ENCODE measurements at places on chromosomes 1 and 21. TPM values are rescaled to one million over a fixed set of nuclear protein-coding genes. Genes with fewer than 3 reads are reported as not detected.

GRCh38 chr1:179053486-179053885 lies 27.8 kb downstream of the FAM20B start:
- no peak overlapping the region for H3K4me3 ChIP-seq
- no peak for DNase-seq
- H3K36me3 ChIP-seq: peaks cover 29% of the 10 kb centered on the region
- H3K27me3 ChIP-seq: no peaks in the 10 kb centered on the region
- no peaks in the 10 kb centered on the region for H3K4me1 ChIP-seq

- H3K27ac ChIP-seq: no peak overlapping the region
- H3K27me3 ChIP-seq: no peaks in the 10 kb centered on the region
- H3K4me3 ChIP-seq: no peak overlapping the region
- no peaks in the 10 kb centered on the region for H3K36me3 ChIP-seq
- H3K4me1 ChIP-seq: no peaks in the 10 kb centered on the region
- no peak for DNase-seq
These were observed 20.5 kb upstream of the COP1 start for GRCh38 chr1:176227579-176227978.

DNA sequence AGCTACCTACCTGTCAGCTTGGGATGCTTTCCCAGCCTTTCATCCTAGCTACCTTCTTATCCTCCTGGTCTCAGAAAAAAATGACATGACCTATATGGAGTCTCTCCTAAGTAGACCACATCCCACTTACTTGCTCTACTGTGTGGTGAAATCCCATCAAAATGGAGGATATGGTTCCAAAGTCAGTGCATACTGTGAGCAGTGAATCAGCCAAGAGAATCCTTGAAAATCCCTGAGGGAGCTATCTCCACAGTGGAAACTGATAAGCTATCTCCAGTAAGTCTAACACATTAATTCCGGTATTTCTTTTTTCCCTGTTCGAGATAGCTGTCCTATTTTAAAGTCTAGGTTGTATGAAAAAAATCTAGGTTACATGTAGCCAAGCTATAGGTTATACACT lies 189.7 kb downstream of the FGGY start:
- peaks cover 2% of the 10 kb centered on the region for H3K4me1 ChIP-seq
- no peak for DNase-seq
- no peaks in the 10 kb centered on the region for H3K27me3 ChIP-seq
- no peaks in the 10 kb centered on the region for H3K36me3 ChIP-seq

Gene KHDC4
- 97.5 TPM for total RNA-seq

Gene FCRL1
- not detected for total RNA-seq

Gene S100A3
- total RNA-seq: not detected

Gene AMPD1
- total RNA-seq: not detected
